ENCODE measurements at places on chromosomes 2 and 18. TPM values are rescaled to one million over a fixed set of nuclear protein-coding genes. Genes with fewer than 3 reads are reported as not detected.

GRCh38 chr18:5628512-5629255, 84.9 kb upstream of the EPB41L3 start:
- no peak for DNase-seq

EFEMP1 gene
- 3,306 TPM for total RNA-seq

CNDP1 gene
- total RNA-seq: not detected

CYP27C1 gene
- under 0.01 TPM for total RNA-seq

DNA sequence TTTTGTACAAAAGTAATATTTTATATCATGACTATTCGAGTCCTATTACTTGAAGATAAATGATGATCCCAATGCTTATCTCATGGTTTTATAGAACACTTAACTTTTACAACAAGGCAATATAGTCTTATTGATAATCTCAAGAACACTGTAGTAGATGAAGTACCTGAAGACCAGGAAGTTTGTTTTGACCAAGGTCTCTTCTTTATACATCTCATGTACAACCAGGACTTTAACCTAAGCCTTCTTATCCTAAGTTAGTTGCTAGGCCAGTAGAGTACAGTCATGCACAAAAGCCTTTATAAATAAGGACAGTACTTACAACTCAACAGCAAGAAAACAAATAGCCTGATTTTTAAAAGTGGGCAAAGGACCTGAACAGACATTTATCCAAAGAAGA, 147.7 kb upstream of the NOSTRIN start:
- DNase-seq: no peak

DNA sequence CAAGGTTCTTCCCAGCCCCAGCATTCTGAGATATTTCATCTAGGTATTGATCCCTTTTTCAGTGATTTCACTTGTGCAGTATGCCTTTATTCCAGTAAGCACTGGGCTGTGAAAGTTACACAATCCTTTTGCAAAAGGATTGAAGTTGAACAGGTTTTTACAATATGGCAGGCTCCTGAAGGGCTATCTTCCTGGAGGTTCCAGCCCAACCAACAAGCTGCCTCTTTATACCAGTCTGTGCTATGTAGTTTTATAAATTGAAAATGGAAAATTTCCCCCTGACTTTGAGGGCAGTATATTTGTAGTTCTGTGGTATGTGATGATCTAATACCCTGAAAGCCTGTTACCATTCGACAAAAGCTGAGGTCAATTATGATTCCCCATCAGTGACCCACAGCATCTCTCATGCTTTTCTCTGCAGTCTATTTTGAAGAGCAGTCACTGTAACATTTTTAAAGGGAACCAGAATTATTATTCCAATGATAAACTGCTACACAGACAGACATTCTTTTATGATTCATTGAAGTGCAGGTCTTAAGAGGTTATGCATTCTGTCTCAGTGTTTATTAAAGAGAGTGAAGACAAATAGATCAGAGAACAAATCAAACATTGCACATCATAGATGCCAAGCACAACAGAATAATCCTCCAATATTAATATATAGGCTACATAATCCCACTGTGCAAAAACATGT, 35.2 kb upstream of the STPG4 start:
- DNase-seq: peak; percentile 44

DNA sequence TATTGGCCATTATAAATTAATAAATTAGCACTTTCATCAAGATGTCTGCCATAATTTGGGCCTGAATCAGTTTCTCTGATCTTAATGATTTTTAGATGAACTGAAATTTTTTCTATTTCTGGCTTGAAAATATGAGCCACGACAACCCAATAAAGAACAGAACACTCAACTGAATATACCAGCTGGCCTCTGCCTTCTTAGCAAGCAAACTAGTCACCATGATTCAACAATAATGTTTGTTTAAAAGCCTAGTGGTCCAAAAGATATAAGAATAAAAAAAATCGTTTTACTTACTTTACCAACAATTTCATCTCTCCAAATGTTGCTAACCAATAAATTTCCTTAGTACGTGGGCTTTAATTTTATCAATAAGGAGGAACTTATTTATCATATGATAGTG, 66.7 kb upstream of the TTN start:
- no peak for DNase-seq

DNA sequence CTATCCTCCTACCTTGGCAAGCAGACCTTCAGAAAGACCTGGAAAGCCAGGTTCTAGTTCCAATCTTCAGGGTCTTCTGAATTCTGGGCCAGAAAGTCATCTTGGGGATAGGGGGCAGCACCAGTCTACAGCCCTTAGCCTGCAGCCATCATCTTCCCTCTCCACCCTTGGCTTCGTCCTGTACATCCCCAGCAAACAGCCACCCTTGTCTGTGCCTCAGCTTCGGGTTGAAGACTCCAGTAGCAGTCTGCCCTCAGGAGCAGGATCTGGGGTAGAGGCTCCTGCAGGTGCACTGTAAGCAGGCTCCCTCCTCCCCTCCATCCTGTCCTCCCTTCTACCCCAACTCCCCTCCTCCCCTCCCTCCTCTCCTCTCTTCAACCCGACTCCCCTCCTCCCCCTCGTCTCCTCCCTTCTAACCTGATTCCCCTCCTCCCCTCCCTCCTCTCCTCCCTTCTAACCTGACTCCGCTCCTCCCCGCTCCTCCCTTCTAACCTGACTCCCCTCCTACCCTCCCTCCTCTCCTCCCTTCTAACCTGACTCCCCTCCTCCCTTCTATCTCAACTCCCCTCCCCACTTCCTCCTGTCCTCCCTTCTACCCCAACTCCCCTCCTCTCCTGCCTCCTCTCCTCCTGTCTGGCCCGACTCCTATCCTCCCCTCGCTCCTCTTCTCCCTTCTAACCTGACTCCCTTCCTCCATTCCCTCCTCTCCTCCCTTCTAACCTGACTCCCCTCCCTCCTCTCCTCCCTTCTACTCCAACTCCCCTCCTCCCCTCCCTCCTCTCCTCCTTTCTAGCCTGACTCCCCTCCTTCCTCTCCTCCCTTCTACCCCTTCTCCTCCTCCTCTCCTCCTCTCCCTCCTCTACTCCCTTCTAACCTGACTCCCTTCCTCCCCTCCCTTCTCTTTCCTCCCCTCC, 90.1 kb upstream of the SMAD2 start:
- no peak for DNase-seq

GRCh38 chr2:47307066-47307465, 95.9 kb upstream of the MSH2 start:
- no peak for DNase-seq

GRCh38 chr2:233803994-233804393, 25.9 kb downstream of the MROH2A start:
- no peak for DNase-seq

DNA sequence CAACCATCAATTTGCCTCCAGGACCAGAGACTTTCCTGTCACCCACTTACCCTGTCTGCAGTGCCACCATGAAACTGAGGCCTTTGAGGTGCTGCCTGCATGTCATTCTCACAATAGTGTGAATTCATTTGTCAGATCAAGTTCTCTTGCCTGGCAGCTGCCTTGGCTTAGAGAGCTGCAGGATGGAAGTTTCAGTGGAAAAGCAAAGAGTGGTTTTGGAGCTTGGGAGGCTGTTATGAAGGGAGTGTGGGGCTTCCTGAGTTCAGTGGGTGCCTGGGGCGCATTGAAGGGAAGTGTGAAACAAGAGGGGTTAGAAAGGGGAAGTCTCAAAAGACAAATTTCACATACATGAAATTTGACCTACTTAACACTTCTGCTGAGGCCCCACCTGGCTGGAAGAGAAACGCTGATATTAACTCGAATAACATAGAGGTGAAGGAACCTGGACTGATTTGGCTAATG, 7.9 kb upstream of the LBH start:
- no peak for DNase-seq

IL1RN gene
- not detected for total RNA-seq

- no peak for DNase-seq
These were observed 15.5 kb downstream of the SLC66A2 start for GRCh38 chr18:79935925-79936324.

GRCh38 chr18:61448316-61448715, 115.1 kb downstream of the CDH20 start:
- DNase-seq: no peak

GRCh38 chr2:133235968-133236367, 332.3 kb downstream of the NCKAP5 start:
- DNase-seq: no peak

DNA sequence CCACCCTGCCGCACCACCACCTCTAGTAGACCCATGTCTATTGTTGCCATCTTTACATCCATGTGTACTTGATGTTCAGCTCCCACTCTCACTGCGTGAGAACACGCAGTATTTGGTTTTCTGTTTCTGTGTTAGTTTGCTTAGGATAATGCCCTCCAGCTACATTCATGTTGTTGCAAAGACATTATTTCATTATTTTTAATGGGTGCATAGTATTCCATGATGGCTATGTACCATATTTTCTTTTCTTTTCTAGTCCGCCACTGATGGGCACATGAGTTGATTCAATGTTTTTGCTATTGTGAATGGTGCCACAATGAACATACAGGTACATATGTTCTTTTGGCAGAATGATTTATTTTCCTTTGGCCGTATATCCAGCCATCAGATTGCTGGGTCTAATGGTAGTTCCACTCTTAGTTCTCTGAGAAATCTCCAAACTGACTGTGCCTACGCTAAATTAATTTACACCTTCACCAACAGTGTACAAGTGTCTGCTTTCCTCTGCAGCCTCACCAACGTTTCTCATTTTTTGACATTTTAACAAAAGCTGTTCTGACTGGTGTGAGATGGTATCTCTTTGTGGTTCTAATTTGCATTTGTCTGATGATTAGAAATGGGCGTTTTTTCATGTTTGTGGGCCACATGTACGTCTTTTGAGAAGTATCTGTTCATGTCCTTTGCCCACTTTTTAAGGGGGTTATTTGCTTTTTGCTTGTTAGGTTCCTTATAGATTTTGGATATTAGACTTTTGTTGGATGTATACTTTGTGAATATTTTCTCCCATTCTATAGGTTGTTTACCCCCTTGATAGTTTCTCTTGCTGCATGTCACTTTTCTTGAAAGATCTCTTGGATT, 10.5 kb upstream of the ZNF513 start:
- DNase-seq: no peak

GRCh38 chr18:35502052-35502451, 4.3 kb upstream of the INO80C start:
- DNase-seq: no peak

DNA sequence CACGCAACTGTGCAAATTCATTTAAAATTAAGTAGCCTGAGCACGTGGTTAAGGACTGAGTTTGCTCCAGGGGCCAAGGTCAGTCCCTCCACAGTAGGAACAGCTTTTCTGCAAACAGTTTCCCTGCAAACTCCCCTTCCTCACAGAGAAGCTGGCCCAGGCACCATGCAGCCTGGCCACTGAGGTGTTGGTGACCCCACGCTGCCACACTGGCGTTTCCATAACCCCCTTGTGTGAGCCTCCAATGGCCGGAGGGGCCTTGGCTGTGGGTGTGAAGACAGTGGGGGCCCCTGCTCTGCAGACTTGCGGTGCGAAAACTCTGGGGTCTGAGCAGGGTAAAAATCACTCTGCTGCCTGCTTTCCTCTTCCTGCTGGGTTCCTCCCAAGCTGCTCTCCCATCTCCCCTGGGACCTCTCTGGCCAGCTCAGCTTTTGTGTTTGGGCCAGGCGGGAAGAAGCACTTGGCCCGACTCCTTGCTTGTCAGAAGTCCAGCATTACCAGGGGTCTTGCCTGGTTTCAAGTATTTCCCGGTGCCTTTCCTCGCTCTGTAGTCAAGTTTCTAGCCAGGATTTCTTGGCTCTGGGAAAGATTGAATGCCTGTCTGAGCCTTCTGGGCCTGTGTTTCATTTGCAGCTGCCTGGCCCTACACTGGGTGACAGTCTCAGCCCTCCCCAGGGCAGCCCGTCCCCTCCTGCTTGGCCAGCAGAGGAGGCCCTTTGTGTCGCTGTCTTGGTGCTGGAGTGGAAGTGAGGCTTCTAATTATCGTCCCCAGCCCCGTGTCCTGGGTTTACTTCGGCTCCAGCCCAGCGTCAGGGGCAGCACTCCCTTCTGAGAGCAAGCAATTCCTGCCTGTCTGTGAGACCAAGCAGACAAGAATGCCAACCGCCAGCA, 131.4 kb upstream of the SLC1A4 start:
- DNase-seq: no peak

- DNase-seq: no peak
These were observed 3.7 kb upstream of the MFSD6 start for GRCh38 chr2:190404487-190404886.

- DNase-seq: peak; percentile 22
These were observed 121.3 kb downstream of the DYM start for GRCh38 chr18:49339146-49339545.

OTOF gene
- total RNA-seq: 20.7 TPM

DNA sequence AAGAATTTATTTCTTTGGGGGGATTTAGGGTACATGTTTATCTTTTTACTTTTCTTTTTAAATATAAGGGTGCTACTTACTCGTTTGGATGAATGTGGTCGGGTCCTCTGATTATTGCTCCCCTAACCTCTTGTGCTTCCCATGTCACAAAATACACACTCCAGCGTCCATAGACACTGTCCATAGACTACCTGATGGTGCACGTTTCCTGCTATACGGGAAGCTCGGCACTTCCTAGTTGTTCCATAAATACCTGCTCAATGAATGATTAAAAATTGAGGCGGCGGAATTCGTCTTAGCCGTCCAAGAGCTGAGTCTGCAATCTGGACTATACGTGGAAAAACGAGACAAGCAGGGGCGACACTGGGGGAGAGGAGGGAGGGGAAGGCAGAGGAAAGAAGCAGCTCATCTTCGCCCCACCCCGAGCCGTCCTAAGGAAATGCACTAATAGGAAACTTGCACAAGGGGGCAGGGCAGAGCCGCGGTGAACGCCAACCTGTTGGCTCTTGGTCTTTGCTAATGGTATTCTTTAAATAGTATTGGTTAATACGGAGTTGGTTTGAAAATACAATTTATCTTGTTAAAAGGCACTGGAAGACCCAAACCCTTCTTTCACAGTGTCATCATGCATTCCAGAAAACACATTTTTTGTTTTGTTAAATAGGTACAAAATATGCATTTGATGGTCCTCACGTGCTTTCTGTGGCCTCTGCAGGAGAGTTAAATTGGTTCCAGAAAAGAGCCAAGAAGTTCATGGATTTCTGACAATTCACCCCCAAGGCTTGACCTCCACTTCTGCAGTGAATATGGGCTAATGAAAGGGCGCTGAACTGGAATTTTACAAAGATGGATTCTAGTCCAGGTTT, 73.0 kb upstream of the KCTD1 start:
- peak; percentile 32 for DNase-seq

DNA sequence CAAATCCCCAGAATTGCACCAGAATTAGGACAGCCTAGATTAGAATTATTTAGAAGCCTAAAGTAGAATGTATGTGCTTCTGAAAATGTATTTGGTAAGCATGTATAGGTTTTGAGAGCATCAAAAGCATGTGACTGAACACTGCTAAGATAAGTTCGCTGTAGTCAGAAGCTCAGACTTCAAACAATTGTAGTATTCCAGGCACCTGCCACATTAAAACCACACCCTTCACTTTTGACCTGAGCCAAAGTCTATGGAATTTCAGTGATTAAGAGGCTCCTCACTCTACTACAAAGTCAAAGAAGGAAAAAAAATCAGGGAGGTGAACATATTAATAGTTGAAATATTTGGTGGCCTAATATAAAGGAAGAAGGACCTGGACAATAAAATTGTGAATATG, 8.2 kb downstream of the KCNJ3 start:
- no peak for DNase-seq

DNA sequence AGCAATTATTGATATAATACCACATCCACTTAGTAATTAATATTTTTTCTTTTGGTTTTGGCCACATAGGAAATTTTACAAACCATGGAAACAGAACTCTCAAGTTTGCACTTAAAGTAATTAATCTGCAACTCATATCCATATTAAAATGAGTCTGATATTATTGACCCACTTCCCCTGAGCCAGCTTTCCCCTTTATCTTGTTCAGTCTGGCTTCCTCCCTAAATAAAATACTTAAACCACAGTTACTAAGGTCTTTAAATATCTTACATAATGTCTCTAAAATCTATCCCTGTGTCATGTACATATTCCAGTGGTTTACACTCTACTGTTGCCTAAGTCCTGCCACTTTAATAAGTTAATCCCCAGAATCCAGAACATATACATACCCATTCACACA, 564.9 kb upstream of the FSHR start:
- DNase-seq: no peak
